Heart left ventricle (tissue), 16 donors: ENCODE measurements at places on chromosomes 3 and 15.

DNA sequence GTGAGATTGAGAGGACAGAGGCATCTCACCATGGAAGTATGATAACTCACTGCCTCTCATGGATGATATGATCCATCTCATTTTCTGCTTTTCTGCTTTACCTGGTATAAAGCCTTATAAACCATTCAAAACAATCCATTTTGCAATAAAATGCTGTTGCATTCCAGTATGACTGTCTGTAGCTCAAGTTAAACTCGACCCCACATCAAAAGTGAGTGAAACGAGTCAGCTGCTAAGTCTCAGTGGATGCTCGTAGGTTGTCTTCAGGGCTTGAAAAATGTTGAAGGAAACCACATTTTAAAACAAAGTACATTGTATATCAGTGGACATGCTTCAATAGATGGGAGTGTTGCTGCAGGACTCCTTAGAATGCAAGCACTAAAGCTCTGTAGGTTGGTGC, 839.0 kb downstream of the TUSC7 start:
- DNase-seq, result no peak

DNA sequence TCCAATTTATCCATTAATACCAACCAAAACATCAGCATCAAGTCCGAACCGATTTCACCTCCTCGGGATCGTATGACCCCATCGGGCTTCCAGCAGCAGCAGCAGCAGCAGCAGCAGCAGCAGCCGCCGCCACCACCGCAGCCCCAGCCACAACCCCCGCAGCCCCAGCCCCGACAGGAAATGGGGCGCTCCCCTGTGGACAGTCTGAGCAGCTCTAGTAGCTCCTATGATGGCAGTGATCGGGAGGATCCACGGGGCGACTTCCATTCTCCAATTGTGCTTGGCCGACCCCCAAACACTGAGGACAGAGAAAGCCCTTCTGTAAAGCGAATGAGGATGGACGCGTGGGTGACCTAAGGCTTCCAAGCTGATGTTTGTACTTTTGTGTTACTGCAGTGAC, 20.8 kb downstream of the LYSMD4 start:
- DNase-seq, result no peak

DNA sequence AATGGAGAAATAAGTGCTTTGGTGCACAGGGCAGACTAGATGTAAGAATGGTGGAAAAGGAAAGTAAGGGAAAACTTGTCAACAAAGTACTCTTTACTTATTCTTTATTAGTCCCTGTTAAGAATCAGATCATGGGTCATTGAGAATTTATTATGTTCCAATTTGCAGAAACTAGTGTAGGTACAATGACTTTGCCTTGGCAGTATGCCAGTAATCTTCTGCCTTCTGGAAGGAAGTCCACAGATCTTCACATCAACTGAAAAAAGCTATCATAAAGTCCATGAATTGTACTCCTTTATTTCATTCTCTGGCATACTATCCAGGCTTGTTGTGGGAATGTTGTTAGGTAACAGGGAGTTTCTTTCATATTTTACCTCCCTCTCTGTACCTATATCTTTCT, 88.2 kb upstream of the FLNB start:
- DNase-seq, result no peak

DNA sequence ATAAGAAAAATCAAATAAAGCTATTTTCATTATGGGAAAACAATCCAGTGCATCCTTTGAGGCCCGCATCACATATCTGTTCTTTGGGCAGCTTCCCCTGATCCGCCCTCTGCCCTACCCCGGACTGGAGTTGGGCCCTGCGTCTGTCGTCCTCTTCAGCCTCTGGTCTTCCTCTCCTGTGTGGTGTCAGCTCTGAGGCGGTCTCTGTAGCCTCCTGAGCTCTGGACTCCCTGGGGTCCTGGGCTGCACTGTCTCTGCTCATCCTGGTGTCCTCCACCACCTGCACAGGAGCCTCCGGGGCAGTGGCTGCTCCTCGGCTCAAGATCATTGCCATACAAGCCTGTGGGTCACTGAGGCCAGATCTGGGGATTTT, 7.4 kb upstream of the SNX22 start:
- DNase-seq, result no peak

DNA sequence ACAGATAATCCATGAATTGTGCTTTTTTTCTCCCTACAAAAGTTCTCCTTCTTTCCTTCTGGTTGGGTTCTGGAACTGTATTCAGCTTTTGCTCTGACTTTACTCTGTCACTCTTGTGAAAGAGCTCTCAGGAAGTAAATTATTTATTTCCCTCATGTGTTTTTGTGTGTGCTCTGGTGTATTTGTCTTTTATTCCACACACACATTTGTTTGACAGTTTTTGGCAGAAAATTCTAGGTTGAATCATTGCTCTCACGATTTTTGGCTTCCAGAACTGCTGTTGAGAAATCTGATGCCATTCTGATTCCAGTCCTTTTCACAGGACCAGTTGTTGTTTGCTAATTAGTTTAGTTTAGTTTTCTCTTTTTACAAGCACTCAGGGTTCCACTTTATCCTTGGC, 172.8 kb downstream of the PLCH1 start:
- no peak for DNase-seq

GRCh38 chr3:123696808-123697207, 112.0 kb upstream of the HACD2 start:
- DNase-seq, result no peak

- DNase-seq, result peak; percentile 7
Observed at GRCh38 chr3:138455801-138456716, 21.6 kb downstream of the ESYT3 start.

GRCh38 chr3:129409541-129409940, 18.9 kb downstream of the EFCAB12 start:
- DNase-seq, result no peak

DNA sequence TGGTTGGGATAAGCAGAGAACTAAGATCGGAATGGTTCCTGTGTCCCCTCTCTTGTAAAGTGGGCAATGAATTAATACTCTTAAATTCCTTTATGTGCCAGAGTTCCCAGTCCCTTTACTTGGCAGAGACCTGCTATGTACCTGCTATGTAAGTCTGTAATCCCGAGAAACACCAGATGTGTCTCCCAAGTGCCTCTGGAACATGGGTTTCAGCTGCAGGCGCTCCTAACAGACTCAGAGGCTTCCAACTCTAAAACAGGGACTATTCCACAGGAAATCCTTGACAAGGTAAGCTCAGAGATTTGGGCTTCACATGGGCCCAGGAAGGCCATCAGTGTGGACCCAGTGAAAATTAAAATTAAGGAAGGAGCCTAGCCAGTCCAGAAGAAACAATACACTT, 117.7 kb upstream of the PLCL2 start:
- no peak for DNase-seq

GRCh38 chr3:62705721-62706120, 169.5 kb downstream of the CADPS start:
- DNase-seq, result no peak

- DNase-seq, result no peak
Observed at GRCh38 chr15:99906793-99907192, 173.6 kb upstream of the LYSMD4 start.

DNA sequence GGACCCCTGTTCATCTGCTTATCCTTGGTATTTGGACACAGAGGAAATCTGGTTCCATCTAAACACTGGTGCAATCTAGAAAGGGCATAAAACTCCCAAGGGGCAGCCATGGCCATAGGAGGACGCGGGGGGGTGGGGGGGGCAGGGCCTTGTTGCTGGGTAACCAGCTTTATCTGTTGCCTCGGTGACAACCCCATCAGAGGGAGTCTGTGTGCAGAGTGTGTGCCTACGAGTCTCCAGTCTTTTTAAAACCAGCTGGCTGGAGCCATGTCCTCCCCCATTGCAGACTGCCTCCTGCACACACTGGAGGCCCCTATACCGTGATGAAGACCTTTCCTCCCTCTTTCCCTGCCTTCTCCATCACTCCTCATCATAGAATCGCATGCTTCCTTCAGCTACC, 26.4 kb upstream of the CORO2B start:
- no peak for DNase-seq
